ENCODE measurements at places on chromosomes 11 and 22.

GRCh38 chr11:76620489-76620888 lies 50.1 kb downstream of the LRRC32 start:
- DNase-seq = no peak

GRCh38 chr22:38317995-38318715 lies 922 bp upstream of the CSNK1E start:
- no peak for DNase-seq

DNA sequence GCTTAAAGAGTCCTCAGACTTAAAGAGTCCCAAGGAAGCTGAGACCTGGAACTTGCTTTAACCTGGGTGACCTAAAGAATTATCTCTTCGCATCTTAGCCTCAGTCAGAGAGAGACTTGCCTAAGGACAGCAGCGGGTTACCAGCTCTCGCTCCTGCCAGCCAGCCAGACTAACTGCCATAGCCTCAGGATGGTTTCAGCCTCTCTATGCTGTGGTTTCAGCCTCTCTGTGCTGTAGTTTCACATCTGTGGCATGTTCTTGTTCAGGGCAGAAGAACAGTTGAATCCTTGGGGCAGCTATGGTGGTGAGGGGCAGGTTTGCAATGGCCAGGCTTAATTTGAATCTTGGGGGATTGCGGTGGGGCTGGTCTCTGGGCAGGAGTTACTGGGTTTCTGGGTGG lies 2.3 kb downstream of the FRMD8 start:
- no peak for DNase-seq

- DNase-seq = no peak
Measured at GRCh38 chr11:132033051-132033450, 662.6 kb downstream of the NTM start.

GRCh38 chr22:20968281-20968977 lies 1.4 kb downstream of the AIFM3 start:
- no peak for DNase-seq

- no peak for DNase-seq
Measured at GRCh38 chr11:85596886-85597285, 30.3 kb downstream of the DLG2 start.

DNA sequence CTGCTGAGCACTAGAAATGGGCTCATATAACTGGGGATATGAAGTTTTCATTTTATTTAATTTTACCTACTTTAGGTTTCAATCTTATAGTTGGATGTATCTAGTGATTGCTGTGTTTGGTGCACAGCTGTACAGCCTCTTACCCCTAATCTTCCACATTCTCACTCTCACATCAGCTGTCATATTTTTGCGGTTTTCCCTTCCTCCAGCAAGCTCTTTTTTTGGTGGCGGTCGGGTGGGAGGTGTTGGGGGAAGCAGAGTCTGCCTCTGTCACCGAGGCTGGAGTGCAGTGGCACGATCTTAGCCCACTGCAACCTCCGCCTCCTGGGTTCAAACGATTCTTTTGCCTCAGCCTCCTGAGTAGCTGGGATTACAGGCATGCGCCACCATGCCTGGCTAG lies 445.1 kb upstream of the ISX start:
- DNase-seq = no peak

DNA sequence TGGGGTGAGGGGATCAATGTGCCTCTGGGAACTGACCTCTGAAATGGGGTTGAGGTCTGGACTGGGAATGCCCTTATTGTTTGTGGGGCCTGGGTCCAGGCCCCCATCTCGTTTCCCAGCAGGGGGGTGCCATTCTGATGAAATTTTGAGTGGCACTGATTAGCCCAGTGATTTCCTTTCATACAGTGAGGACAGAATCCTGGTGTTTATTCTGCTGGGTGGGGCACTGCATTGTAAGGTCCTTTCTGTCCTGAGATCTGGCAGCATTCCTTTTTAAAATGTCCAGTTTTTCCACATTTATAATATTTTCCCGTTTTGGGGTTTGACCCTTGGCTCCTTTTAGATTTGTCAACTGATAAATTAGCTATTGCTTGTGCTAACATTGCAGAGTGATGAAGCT lies 27.1 kb downstream of the OR10A6 start:
- no peak for DNase-seq

- DNase-seq = no peak
Measured at GRCh38 chr22:35792506-35792905, 74.8 kb downstream of the APOL5 start.

DNA sequence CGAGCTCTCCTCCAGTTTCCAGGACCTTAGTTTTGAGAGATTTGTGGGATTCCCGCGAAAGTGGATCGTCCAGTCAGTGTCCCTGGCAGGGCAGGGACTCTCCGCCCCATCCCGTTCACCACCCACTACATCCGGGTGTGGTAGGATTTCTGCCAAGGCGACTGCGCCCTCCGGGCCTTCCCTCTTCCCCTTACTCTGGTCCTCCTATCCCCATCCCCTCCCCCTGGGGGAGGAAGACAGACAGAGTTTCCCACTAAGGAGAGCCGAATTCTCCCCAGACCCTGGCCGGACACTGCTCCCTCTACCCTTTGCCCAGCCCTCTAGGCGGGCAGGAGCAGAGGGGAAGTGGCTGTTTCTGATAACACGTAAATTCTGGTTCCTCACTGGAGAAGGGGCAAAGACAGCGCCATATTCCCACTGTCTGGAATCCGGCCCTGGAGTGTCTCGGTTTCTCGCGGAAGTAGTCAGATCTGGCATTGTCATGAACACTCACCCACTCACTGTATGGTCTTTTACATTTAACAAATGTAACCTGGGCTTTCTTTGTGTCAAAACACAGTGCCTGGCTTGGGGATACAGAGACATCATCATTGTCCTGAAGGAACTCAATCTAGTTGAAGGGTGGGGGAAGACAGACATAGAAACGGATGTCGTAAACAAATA lies 1.1 kb upstream of the NECTIN1 start:
- DNase-seq = no peak

DNA sequence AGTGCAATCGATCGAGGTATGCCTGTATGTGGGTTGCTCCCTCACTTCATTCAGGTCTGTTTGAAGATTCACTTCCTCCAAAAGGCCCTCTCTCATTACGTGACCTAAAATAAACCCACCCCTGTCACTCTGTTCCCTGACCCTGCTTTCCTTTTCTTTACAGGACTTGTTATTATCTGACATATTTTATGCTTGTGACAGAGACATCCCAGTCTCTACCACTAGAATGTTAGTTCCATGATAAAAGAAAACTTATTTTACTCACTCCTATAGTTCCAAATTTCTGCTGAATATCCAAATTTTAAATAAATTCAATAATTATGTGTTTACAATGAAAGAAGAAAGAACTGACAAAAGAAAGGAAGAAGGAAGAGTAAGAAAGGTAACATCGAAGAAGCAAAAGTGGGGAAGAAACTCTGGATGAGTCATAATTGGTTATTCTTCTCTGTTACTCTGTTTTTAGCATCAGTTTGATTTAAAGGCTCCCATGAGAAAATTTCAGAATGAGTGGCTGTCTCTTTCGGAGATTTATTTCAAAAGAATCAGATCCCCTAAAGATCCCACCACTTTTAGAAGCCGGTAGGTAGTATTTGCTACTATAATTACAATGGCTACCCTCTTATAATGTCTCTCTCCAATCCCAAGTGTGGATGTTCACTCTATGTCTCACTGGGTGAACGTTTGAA lies 33.5 kb downstream of the ENTHD1 start:
- no peak for DNase-seq

- no peak for DNase-seq
Measured at GRCh38 chr11:116374085-116374484, 398.7 kb downstream of the BUD13 start.

GRCh38 chr22:46750863-46751443 lies 11.5 kb upstream of the TBC1D22A start:
- no peak for DNase-seq

DNA sequence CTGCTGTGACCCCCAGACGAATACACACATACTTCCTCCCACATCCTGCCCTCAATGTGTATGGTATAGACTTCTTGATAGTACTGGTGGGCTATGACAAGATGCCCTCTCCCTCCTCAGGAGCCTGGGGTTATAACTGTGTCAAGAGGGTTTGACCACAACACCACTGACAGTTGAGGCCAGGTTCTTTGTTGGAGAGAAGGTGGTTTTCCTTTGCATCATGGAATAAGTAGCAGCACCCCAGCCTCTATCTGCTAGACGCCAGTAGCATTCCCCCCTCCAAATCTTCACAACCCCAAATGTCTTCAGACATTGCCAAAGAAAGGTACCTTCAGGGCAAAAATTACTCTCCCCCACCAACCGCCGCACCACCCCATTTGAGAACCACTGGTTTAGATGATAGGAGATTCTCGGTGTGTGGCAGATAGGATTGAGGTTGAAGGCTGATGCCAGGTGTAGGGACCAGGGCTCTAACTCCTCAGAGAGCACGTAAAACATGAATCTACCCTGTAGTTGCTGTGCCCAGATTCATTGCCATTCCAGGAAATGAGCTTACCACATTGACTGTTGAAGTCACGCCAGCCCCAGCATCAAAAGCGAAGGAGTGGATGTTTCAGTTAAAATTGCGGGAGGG lies 5.5 kb upstream of the MYO18B start:
- DNase-seq = no peak

GRCh38 chr11:62710001-62710345 lies 2.5 kb downstream of the GNG3 start:
- no peak for DNase-seq

DNA sequence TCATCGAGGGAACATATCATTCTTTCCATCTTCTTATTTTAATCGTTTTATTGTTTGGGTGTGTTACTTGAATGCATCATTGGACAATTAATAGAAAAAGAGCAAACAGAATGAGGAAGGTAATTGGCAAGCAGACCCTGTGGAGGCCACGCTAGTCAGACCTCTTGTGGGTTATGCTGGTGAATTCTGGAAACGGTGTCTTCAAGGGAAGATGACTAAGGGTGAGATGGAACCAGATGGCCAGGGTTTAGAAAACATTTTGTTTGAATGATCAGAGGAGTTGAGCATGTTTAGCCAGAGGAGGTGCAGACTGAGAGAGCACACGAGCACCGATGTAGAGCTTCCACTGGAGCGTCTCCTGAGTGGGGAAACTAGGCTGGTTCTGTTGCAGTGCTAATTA lies 8.5 kb downstream of the ST14 start:
- DNase-seq = no peak

DNA sequence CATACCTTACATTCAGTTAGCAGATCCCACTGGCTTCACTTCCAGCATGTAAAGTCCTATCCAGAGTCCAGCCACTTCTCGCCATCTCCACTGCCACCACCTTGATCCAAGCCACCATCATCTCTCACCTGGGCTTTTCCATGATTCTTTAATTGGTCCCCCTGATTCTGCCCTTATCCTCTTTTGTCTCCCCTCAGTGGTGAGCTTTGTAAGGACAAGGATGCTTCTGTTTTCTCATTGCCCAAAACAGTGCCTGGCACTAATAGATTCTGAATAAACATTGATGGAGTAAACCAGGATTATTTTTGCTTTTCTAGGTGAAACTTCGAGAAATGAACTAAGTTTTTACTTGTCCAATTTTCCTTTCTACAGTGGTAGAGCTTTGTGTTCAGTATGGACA lies 4.4 kb downstream of the POLA2 start:
- no peak for DNase-seq

GRCh38 chr11:57172031-57172430 lies 9.7 kb upstream of the LRRC55 start:
- no peak for DNase-seq

DNA sequence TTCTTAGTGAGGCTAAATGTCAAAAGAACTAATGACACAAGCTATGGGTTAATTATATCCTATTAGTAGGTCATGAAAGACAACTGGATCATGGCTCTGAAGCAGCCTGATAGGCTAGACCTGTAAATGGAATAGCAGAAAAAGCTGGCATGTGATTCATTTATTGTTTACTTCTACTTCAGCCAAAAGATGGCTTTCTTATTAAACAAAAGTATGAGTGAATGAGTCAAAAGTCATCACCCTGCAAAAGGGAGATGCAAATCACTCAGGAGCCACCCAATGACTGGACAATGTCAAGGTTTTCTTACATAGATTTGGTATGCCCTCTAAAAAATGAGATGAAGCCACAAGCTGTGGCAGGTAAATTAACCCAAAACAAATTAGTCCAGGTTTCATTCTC lies 138.0 kb downstream of the TRPC6 start:
- DNase-seq = no peak

- DNase-seq = no peak
Measured at GRCh38 chr11:37811349-37811748, 1213.3 kb upstream of the RAG2 start.

GRCh38 chr11:126318574-126319373 lies 14.9 kb downstream of the DCPS start:
- DNase-seq = no peak

GRCh38 chr11:26762089-26762488 lies 40.2 kb upstream of the SLC5A12 start:
- no peak for DNase-seq

DNA sequence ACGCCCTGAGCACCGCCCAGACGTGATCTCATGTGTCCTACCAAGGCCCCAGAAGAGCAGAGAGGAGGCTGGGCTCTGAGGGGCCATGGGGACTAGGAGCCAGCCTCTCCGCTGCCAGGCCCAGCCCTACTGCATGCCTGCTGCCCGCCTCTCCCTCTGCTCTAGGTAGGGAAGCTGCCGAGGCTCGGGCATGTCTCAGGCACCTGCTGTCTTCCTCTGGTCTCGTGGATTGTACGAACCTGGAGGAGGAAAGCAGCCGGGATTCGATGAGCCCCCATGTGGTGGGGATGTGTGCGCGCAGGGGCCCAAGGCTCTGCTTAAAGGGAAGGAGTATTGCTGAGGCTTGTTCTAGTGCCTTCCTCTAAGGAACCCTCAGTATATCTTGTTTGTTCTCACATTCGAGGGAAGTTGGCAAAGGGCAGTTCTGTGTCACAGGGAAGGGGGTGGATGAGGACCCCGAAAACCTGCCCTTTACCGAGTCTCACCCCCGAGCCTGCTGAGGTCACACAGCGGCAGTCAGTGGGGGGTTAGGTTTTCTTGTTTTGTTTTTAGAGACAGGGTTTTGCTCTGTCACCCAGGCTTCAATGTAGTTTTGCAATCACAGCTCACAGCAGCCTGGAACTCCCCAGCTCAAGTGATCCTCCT lies 21.2 kb downstream of the DAGLA start:
- no peak for DNase-seq

- DNase-seq = no peak
Measured at GRCh38 chr11:68367252-68367651, 54.9 kb downstream of the LRP5 start.

GRCh38 chr11:92765965-92766371 lies 203.5 kb upstream of the MTNR1B start:
- DNase-seq = no peak

- DNase-seq = no peak
Measured at GRCh38 chr11:8796941-8797340, 114.0 kb upstream of the AKIP1 start.

GRCh38 chr11:40306938-40307548 lies 1152.4 kb downstream of the LRRC4C start:
- DNase-seq = no peak

GRCh38 chr11:128261011-128261421 lies 326.3 kb downstream of the ETS1 start:
- DNase-seq = no peak

Measured in cortex of kidney (tissue), 1 donor.